ENCODE measurements at places on chromosomes 11 and 22. TPM values are rescaled to one million over a fixed set of nuclear protein-coding genes. Genes with fewer than 3 reads are reported as not detected.

PLAAT4 gene
- total RNA-seq, result 49.9 TPM

SPDYC gene
- total RNA-seq, result not detected

NAALADL1 gene
- 46.8 TPM for total RNA-seq

CCDC81 gene
- total RNA-seq, result 1.8 TPM

BTG4 gene
- not detected for total RNA-seq

RASD2 gene
- total RNA-seq, result 16.9 TPM

MS4A14 gene
- 2.8 TPM for total RNA-seq
